ENCODE measurements at places on chromosomes 5 and 9.

DNA sequence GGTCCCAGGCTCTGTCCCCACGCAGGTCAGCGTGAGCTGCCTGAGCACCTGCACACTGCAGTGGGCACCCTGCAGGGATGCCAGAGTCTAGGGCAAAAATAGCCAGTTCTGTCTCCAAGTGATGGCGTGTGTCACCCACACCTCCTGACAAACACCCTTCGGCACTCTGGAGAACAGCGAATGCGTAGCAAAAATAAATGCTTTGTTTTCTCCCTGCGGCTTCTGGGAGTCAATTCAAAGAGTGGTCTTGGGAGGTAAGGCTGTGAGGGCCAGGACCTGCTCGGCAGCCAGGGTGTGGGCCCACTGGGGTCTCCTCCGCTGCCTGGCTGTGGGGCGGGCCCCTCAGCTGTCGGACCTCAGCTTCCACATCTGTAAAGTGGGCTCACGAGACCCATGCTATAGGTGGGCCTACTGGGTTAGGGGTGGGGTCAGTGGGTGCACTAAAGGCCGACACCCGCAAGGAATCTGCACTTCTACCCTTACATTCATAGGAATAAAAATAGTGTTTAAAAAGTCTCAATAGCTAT, 37.4 kb downstream of the RASGEF1C start:
- no peak for DNase-seq

DNA sequence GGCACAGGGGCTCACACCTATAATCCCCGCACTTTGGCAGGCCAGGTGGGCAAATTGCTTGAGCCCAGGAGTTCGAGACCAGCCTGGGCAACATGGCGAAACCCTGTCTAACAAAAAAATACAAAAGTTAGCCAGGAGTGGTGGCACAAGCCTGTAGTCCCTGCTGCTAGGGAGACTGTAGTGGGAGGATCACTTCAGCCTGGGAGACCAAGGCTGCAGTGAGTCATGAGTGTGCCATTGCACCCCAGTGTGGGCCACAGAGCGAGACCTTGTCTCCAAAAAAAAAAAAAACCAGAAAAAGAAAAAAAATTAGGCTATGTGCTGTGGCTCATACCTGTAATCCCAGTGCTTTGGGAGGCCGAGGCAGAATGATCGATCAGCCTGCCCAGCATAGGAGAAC, 58.5 kb upstream of the EIF4EBP3 start:
- no peak for DNase-seq

GRCh38 chr5:31193591-31194467, at the start of gene CDH6:
CDH6 (plus strand) TSS chr5:31193686; CDS start chr5:31267474, 73,788 bp downstream.
- DNase-seq, result no peak

GRCh38 chr9:30362373-30362772, 2022.1 kb upstream of the ACO1 start:
- no peak for DNase-seq

- DNase-seq, result no peak
Observed at GRCh38 chr5:19001539-19001938, 986.5 kb downstream of the CDH18 start.

DNA sequence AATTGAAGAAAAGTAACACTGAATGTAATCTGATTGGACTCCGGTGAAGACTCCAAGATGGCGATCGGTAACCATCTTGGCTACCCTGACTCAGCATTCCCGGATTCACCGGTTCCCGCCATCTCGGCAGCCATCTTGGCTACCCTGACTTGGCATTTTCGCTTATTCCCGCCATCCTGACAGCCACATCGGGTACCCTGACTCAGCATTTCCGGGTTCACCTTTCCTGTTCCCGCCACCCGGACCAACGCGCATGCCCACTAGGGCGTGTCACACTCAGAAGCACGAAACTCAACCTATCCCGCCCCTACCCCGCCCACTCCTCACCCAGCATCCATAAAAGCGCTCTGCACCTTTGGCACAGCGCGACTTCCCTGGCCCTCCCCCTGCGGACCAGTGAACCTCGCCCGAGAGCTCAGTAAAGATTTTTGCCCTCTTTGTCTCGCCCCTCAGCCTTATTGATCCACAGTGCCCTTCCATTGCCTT, 17.2 kb downstream of the SPTLC1 start:
- DNase-seq, result no peak

GRCh38 chr5:53024535-53024934, 35.4 kb downstream of the ITGA2 start:
- no peak for DNase-seq

- DNase-seq, result no peak
Observed at GRCh38 chr9:137776306-137776995, 101.1 kb upstream of the CACNA1B start.

GRCh38 chr9:129839324-129840023, 4.2 kb downstream of the USP20 start:
- DNase-seq, result no peak

- DNase-seq, result no peak
Observed at GRCh38 chr5:38557308-38557710, 863 bp upstream of the LIFR start.

DNA sequence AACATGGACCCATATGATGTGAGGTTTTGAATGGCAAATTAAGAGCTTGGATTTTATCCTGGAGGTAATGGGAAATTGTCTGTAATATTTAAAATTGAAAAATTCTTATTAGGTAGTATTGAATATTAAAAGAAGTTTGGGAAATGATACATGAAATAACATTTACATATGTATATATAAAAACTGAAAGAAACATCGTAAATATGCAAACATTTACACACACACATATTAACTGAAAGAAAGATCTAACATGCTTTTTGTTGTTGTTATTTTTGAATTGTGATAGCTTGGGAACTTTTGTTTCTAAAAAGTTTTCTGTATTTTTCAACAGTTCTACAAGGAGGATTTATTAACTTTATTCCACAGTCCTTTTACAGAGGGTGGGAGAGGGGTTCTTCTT, 82.8 kb upstream of the ITGA2 start:
- no peak for DNase-seq

- no peak for DNase-seq
Observed at GRCh38 chr5:171581781-171582180, 162.3 kb downstream of the FGF18 start.

DNA sequence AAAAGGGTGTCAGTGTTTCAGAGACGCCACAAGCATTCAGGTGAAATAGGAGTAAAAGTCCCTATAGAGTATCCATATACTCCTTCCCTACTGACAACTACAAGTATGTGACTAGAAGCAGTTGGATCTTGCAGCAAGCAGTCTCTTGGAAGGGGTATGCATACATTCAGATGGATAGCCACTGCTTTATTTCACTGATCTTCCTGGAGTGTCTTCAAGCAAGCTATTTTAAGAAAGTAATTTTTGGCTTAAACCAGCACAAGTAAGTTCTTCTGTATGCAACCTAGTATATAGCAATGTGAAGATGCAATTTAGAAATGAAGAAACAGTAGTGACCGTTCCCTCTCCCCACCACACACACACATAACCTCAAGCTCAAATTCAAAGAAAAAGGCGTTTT, 446.8 kb upstream of the CDH18 start:
- DNase-seq, result no peak

- no peak for DNase-seq
Observed at GRCh38 chr5:67308988-67309688, 112.5 kb upstream of the CD180 start.

GRCh38 chr9:104869811-104870210, 58.1 kb downstream of the ABCA1 start:
- DNase-seq, result no peak

- DNase-seq, result no peak
Observed at GRCh38 chr5:61229416-61229815, 67.1 kb upstream of the SMIM15 start.

- no peak for DNase-seq
Observed at GRCh38 chr5:115850744-115851416, 9.1 kb downstream of the AP3S1 start.

DNA sequence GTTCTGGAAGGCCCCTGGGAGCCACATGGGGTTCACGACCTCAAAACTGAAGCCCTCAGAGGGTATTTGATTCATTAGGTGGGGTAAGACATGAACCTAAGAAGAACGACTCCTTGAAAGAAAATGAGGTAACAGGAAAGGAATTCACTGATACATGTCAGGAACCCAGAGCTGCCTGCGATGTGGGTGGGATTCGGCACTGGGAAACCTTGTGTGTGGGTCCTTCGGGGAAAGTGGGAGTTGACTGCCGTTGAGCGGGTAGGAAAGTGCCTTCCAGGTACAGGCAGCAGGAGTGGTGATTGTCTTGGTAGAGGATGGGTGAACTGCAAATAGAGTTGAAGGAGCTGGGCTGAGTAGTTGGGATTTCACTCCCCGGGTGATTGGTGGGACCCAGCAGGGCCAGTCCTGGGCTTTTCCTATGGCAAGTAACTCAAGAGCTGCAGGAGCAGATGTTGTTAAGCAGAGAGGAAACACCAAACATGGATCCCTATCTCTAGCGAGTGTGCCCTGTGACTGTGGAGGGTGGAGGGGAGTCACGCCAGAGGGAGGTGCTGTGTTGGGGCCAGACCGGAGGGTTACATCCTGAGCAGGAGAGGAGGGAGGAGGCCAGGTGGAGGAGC, 30.8 kb downstream of the ANKRD33B start:
- no peak for DNase-seq

DNA sequence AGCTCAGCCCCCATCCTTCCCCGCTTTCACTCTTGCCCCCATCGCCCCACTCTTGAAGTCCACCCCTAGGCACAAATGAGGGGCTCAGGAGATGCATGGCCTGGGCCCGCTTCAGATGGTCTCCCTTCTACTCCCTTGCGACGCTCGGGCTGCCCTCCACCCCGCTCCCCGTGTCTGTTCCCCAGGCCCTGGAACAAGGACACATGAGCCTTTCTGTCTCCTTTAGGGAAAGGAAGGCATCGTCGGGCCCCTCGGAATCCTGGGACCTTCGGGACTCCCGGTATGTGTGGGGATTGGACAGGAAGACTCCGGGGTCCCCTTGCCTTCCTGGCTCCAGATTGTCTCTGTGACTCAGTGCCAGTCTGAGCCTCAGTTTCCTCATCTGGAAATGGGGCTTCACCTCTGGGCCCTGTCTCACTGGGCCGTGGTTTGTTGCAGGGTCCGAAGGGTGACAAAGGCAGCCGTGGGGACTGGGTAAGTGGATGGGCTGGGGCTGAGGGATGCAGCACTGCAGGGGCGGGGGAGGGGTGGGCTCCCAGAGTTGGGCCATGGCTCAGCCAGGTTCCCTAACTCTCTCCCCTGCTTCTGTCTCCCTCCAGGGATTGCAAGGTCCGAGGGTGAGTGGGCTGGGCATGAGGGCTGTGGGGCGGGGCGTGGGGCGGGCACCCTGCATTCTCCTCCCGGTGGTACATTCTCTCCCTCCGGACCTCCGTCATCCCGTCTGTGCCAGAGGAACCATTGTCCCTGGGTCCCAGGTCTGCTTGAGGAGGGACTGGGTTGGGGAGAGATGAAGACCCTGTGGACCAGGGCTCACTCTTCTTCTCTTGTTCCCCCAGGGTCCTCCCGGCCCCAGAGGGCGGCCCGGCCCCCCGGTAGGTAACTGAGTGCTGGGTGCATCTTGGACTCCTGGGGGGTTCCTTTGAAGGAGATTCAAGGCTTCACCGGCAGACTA, 21.8 kb upstream of the ORM1 start:
- no peak for DNase-seq

GRCh38 chr5:149404746-149405549, 25.9 kb upstream of the IL17B start:
- DNase-seq, result no peak

- DNase-seq, result no peak
Observed at GRCh38 chr9:129840034-129840433, 4.8 kb downstream of the USP20 start.

DNA sequence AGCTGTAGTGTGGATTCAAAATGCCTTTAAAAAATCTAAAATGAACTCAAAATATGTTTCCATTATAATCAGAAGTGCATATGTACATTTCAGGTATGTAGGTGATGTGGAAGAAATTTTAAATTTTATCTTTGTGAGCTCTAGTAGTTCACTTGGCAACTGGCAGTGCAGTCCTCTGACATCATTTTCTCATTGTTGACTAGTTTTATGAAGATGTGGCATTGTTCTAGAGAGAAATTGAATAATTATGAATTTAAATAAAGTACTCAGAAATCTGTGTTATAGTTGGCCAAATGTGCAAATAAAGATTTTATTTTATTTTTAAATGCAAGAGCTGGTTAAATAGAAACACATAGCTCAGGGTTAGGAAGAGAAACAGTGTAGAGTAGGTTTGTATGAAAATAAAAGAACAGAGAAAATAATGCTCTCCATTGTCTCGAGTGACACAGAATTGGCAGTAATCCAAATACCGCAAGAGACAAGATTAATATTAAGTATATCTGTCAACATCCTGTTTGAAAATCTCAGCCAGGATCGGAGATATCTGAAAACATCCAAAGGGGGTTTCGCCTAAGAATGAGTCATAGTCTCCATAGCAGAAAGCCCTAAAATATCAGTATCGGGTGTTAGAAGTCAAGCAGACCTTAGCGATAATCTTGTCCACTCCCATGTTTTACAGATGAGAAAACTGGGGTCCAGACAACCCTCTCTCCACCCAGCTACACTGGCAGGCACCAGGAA, 189.4 kb downstream of the CCDC192 start:
- DNase-seq, result no peak

- no peak for DNase-seq
Observed at GRCh38 chr5:176739461-176740051, 70.8 kb upstream of the UNC5A start.

DNA sequence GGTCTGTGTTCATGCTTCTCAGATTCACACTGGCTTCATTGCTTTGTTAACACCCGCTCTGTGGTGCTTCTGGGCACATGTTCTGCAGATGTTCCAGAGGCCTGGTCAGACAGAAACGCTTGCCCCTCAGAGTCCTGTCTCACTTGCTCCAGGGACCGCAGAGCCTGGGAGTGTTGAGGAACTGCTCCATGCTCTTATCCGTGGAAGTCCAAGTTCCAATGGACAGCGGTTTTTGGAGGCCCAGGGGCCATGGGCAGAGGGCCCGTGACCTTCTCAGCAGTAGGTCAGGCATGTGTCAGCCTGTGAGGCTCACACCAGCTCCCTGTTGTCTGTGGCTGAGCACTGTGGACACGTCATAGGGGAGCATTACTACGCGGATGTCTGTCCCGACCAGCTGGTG, 364.7 kb upstream of the IRX1 start:
- DNase-seq, result no peak

DNA sequence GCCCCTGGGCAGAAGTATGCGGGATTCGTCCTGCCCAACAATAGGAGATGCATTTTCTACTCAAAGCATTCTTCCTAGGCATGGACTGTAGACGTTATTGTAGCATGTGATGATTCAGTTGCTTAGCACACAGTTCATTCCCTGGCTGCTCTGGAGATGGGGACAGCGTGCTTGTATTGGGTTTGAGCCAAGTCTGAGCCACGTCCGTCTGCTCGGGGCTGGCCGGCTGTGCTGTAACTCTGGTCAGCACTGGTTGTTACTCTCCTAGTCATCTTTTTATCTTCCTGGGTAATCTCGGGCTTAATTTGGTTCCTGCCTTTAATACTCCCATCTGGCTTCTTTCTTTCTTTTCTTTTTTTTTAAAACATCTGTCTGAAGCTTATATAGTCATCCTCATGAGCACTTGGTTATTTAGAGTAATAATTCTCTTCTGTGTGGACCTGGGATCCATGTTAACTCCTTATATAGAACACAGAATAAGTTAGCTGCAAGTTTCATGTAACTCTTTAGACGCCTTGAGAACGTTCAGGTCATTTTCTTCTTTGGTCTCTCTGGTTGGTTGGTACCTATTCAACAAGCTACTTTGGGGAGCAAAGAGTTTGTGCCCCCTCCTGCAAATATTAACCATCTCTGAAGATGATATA, 118.8 kb upstream of the RPS23 start:
- DNase-seq, result no peak

All from GM12891 (cell line).